ENCODE measurements at places on chromosomes 5 and 9.

- no peak for DNase-seq
These were observed 195.8 kb upstream of the TBCA start for GRCh38 chr5:77971776-77972468.

DNA sequence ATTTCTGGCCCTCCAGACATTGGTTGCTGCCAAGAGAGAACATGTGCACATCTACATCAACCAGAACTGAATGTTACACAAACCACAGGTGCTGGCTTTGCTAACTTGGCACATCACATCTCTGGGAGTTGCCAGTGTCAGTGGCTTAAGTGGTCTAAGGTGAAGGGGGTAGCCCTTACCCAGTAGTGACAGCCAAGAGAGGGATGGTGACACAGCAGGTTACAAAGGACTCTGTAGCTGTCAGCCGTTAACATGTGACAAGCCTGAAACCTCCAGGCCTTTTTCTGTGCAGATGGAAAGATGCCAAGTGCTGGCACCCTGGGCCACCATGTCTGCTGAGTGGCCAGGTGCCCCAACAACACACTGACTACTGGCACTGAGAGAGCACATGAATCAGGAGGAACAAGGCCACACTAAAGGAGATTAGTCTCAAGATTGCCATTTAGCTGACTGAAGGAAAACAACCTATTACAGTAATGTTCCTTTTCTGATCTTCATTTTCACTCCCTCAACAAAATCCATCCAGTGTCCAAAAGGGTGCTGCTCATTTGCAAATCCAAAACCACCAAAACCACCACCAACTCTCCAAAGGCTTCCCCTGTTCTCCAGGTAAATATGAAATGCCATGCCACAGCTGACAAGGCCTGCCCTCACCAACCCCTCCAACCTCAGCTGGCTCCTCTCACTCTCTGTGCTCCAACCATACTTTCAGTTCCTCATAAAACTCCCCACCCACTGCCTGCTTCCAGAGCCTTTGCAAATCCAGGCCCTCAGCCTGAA lies 20.2 kb downstream of the SIL1 start:
- DNase-seq: no peak

DNA sequence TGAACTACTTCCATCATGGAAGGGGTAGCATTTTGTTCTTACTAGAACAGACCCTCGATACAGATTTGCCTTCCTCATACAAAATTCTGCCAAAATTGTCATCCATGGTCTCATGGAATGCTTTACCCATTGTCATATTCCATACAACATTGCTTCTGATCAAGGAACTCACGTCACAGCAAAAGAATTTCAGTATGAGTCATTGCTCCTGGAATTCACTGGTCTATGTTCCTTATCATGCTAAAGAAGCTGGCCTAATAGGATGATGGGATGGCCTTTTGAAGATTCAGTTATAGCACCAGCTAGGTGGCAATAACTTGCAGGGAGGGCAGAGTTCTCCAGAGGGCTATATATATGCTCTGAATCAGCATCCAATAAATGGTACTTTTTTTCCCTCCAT lies 18.2 kb upstream of the FNIP1 start:
- DNase-seq: no peak

- DNase-seq: no peak
These were observed 91.6 kb downstream of the UBE2QL1 start for GRCh38 chr5:6540111-6540827.

DNA sequence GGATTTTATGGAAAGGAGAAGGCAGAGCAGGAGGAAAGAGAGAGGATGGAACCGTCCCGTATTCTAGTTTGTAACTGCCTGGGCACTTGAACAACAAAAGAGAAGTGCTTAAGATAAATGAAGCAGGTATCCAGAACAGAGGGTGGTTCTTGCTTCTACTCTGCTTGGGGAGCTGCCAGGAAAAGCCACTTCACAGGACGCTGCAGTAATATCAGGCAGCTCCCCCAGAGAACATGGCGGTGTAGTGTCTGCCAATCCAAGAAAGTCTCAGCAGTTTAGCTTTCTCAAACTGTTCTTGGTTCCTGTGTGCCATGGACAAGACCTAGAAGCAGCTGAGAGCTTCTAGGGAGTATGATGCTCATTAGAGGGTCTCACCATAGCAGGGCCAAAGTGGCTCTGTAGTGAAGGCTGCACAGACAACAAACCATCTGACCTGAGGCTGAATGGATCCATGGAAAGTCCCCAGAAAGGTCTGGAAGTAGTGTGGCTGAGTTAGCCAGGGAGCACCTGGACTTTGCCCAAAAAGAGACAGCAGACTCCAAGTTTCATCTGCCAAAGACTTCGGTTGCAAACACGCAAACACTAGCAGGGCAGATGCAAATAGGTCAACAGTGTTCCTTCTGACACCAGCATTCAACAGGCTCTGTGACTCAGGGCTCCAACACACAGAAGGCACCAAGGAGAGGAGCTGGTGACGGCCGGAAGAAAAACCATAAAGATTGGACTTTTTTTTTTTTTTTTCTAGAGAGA lies 72.2 kb upstream of the TNFSF8 start:
- no peak for DNase-seq

DNA sequence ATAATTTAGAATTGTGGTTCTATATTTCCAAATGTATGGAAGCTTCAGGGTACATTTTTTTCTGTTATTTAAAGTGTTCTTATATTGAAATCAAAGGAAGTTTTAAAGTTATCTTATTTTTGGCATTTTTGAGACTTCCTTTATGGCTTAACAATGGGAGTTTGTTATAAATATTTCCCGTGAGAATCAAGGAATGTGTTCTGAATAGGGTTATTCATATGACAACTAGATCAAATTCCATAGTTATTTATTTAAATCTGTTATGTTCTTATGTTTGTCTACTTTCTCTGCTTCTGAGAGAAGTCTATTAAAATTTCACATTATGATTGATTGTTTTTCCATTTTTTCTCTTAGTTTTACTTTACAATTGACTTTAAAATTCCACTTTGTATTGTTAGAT lies 135.1 kb downstream of the ADAMTS16 start:
- DNase-seq: no peak

GRCh38 chr9:77511525-77511924 lies 136.6 kb downstream of the GNA14 start:
- DNase-seq: no peak

DNA sequence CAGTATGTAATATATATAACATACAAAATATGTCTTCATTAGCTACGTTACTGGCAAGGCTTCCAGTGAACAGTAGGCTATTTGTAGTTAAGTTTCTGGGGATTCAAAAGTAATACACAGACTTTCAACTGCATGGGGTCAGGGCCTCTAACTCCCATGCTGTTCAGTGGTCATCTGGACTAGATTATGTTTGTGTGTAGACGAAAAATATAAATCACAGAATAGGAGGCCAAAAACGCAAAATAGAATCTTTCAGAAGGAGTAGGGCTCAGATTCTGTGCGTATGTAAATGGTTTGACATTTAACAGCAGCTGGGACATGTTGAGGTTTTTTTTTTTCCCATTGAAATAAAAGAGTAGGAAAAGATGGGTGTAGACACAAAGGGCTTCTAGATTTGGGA lies 1048.7 kb upstream of the WWC1 start:
- DNase-seq: no peak

- DNase-seq: no peak
These were observed 219.7 kb upstream of the CD180 start for GRCh38 chr5:67416133-67416937.

- no peak for DNase-seq
These were observed 297.4 kb upstream of the ZNF608 start for GRCh38 chr5:125043781-125044391.

DNA sequence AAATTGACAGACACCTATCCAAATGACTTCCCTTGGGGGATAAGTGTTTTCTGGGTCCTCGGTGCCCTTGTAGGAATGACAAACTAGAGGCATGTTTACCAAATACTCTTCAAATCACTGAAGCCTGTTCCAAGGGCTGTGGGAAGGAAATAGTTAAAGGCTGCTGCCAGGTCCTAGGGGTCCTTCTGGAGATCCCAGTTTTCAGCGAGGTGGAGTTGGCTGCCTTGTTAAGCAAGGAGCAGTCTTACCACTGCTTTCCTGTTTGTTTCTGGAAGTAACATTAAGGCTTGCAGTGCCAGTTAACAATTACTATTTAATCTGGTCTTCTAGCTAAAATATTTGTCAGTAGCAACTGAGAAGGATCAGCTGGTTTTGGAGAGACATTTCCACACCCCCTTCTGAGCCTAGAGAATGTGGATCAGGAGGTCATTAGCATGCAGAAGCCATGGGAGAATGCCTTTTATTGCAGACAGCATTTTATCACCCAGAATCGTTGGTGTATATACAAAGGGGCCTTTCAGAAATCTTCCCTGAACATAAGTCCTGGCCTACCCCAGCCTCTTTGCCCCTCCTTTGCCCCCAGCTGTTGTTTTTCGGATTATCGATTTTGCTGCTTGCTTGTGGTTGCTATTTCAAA lies 238.8 kb downstream of the DMAC1 start:
- DNase-seq: no peak

- no peak for DNase-seq
These were observed 42.6 kb downstream of the NEK6 start for GRCh38 chr9:124300312-124300711.

- no peak for DNase-seq
These were observed 44.2 kb downstream of the MRPL36 start for GRCh38 chr5:1755321-1755949.

DNA sequence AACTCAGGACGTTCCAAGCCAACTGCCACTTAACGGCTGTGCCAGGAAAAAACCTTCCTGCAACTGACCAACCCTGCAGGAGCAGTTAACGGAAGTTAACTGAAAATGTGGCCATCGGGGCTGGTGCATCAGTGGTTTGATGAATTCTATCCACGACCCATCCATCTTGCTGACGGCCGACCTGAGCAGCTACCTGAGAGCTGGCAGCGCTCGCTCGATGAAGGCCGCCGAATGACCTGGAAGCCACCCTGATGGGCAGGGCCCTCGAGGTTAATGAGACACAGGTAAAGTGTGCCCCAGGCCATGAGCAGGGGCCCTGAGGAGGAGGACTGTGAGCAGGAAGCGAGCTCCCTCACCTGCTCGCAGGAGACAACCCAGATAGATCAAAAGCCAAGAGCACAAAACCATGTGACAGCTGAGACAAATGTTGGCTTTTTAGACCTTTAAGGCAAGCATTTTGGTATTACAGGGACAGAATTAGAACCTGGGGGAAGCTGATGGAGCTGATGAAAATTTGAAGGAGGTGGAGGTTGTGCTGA lies 35.3 kb upstream of the FLT4 start:
- DNase-seq: no peak

DNA sequence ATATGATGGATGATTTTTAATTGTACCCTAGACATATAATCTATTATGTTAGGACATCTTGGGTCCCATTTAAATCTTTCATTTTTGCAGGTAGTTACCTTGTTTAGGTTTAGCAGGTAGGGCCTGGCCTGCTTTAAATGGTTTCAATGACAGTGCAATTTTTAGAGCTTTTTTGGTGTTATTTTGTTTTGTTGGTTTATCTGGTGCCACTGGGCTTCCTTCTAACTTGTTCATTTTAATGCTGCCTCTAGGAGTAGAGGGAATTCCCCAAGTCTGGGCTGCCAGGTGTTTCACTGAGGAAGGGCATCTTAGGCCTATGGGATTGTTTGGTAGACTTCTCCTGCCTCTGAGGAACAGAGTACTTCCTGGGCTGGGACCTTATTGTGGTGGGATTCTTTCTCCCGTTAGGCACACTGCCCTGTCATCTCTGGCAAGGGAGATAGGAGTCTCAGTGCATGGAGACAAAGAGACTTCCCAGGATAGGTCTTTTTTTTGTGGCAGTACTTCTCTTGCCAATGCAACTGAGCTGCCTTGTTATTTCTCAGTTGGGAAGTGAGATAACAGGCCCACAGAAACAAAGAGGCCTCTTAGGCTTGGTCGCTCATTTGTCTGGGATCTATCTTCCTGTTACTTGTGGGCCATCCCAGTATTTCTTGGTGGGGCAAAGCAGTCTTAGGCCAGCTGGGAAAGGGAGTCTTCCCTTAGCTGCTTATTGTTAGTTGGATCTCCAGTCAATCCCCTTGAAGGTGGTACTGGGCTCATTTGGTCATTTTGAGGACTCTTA lies 282.9 kb downstream of the FER start:
- DNase-seq: no peak

GRCh38 chr9:27856748-27857147 lies 283.5 kb upstream of the C9orf72 start:
- DNase-seq: no peak

- DNase-seq: no peak
These were observed 1165.6 kb upstream of the SEMA6A start for GRCh38 chr5:117740268-117740667.

- no peak for DNase-seq
These were observed 19.0 kb upstream of the BARX1 start for GRCh38 chr9:93974151-93974550.

DNA sequence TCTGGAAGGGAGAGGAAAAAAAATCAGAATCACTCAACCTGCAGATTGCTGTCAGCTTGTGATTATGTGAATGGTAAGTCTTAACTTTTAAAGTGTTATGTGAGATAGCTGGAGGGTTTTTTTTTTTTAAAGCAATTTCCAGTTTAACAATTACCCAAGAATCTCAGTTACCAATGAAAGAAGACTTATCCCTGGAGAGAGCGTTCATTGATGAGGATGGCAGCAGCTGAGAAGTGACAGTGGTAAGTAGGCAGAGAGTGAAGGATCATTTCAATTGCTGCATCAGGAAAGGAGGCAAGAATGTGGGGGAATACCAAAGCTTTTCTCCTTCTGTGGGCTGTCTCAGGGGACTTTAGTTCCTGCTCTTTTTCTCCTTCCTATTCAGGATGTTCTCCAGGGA lies 370.2 kb upstream of the C9orf72 start:
- DNase-seq: no peak

DNA sequence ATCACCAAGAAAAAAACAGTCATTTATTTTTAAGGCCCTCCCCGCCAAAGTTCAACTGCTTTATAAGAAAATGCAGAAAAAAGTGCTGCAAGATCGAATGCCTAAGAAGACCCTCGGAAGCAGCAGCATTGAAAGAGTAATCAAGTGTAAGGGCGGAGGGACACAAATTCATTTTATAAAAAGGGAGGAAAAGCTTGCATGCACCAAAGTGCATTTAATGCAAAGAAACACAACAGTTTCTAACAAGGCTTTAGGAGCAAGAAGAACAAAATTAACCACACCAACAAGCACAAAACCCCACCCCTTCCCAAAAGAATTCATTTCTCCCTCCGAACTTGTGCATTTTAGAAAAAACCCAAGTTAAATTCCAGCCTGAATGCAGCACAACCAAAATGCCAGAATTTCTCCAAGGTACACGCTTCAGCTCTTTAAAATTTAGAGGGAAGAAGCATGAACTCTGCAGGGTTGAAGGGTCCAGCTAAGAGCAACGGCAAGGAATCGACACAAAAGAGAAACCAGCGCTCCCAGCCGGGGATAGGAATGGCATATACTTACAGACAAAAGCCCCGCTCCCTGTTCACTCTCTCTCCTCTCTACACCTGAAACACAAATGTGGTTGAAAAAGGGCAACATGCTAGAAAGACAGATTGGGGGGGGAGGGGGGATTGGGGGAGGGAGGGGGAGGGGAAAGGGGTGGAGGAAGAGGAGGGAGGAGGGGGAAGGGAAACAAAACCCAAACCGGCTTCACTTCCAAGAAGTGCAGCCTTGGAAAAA lies at the start of gene NREP:
TSS of gene NREP (minus strand) at position 614 of the 774 bp plus-strand sequence. CDS start 1,422 bp downstream, outside the sequence.
- peak; percentile 27 for DNase-seq

DNA sequence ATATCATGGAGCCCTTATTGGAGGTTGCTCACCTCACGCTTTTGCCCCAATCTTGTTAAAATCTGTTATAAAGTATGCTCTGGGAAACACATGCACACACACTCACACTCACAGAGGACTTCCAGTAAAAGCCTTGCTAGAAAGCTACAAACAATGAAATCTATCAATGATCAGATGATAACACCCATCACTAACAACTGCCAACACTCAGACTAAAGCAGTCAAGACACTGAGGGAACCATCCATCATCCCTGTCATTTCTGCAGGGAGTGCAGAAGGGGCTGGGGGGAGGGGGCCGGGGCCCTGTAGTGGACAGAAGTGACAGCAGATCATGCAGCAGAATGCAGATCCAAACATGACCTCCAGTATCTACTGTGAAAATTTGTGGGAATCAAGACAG lies 179.1 kb downstream of the AOPEP start:
- DNase-seq: no peak

All from GM12864 (cell line).